ENCODE measurements at places on chromosomes 13 and 19.

DNA sequence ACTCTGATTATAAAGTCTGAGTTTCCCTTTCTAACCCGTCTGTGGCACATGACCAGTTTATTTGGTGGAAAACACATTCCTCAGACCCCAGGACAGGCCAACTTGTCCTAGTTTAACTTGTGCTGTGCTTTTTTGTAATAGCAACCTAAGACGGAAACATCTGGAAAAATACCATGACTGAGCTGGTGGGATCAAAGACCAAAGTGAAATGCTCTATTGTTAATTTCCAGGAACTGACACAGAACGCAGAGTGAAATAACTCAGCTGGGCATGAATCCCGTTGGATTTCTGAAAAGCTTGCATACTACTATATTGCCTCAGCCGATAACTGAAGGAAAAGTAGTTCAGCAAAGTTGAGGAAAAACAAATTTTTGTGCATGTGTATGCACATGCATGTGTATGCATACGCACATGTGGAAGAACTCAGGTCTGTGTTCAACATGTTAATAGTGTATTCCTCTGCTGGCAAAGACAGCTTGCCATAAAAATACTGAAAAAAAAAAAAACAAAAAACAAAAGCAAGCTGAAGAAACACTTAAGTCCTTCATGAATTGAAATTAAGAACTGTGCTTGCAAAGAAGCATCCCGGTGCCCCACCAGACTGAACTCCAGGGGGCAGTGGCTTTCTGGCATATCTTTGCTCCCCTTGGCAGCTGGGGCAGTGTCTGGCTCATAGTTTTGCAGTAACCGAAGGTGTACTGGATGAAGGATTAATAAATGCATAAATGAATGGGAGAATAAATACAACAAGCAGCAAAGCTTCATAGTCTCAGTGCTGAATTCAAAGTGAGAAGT is 187.8 kb downstream of the LHFPL6 start:
- DNase-seq = peak; percentile 37

DNA sequence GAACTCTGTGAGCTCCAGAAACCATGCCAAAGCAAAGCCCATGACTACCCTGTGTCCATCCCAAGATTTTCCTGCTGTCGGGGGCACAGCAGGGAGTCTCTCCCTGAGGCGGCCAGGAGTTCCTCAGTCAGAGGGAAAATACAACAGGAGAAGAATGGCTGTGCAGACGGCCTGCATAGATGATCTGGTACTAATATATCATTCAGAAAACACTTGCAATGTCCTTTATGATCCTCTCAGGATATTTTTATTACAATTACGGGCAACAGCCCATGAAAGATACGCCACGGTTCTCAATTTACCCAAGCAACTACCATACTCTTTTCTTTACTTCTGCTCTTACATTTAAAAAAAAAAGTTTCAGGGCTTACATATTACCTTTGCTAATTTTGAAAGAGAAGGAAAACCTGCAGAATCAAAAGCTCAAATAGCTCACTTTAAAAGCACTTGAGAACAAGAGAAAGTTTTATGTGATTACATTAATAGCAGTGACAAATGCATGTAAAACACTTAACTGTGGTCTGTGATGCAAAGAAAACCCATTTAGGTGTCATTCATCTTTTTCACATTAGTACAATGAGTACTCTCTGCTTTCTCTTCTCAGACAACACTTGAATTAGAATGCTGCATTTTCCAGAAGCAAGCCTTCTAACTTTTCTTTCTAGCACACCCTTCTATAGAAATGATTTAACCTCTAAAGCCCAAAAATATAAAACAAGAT is 460.8 kb downstream of the KLF5 start:
- no peak for DNase-seq

- DNase-seq = no peak
Measured at GRCh38 chr19:42494321-42494720, 34.0 kb downstream of the CEACAM1 start.

GRCh38 chr19:13588957-13589833 is 82.9 kb upstream of the CACNA1A start:
- DNase-seq = peak; percentile 50

GRCh38 chr19:19468424-19469050 is 46.8 kb downstream of the TSSK6 start:
- no peak for DNase-seq

DNA sequence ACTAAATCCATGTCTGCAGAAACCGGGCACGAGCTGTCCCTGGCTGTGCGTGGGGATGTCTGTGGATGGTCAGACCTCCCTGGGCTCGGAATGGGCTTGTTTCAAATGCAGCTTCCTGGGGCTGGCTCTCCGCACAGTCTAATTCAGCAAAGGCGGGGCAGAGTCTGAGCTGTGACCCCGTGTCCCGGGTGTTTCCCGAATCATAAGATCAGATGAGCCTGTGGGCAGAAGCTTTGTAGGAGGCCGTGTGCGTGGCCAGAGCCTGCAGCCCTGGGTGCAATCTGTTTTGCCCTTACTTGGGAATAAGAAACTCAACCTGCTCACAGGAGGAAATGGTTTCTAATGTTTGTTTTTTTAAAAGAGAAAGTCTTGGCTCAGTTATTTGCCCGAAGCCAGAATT is 13.9 kb upstream of the GNA11 start:
- peak; percentile 74 for DNase-seq

GRCh38 chr13:36706755-36707154 is 32.9 kb downstream of the SERTM1 start:
- DNase-seq = peak; percentile 89

DNA sequence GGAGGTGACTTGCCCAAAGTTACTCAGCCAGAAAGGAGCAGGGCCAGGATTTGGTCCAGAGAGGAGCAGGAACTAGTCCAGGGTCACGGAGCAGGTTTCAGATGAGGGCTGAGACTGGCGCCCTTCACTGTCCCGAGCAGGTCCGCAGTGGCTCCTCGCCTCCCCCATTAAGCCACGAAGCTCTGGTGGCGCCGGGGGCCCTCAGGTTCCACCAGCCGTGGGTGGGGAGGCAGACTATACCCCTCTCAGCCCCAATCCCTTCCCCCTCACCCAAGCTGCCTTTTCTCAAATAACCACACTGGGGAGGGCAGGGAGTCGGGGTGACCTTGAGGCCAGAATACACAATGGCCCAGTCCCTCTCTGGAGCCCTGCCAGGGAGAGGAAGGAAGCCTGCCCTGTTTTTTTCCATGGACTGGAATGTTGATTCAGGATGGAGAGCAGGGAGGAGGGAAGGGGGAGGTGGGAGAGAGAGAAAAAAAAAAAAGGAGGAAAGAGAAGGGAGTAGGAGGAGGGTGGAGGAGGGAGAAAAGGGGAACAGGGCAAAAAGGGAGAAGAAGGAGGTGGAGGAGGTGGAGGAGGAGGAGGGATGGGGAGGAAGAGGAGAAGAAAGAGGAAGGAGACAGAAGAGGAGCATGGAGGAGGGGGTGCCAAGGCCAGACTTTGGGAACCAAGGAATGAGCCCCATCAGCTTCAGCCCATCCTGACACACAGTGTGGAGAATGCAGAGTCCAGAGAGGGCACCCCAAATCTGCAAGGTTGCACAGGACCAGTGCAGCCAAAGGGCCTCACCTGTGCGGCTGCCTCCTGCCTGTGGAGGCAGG is 19.7 kb downstream of the CEACAM16 start:
- peak; percentile 86 for DNase-seq

DNA sequence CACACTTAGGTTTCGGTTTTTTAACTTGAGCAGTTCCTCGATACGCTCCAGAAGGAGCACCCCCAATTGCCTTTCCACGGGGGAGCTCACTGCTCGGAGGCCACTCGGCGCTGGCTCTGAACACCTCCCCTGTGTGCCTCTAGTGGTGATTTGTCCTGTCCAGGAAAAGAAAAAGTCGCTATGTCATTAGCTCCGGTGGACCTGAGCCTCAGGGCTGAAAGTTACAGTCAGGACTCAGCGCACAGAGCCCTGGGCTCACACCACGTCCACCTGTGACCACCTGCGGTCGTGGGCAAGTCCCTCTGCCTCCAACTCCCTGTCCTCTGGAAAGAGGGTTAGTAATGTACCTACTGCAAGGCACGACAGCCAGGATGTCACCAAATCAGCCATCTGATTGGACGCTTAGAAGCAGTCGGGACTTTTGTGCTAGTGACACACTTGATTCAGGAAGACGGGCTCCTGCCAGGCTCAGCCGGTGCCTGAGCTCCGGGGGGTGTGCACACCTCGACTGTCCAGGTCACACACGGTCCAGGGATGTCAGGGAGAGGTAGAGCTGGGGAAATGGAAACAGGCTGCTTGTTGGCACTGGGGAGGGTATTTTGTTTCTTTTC is 3.9 kb upstream of the TMPRSS9 start:
- no peak for DNase-seq

- no peak for DNase-seq
Measured at GRCh38 chr13:94053986-94054593, 425.4 kb downstream of the DCT start.

GRCh38 chr13:26011996-26012821 is 39.6 kb downstream of the SHISA2 start:
- DNase-seq = no peak

DNA sequence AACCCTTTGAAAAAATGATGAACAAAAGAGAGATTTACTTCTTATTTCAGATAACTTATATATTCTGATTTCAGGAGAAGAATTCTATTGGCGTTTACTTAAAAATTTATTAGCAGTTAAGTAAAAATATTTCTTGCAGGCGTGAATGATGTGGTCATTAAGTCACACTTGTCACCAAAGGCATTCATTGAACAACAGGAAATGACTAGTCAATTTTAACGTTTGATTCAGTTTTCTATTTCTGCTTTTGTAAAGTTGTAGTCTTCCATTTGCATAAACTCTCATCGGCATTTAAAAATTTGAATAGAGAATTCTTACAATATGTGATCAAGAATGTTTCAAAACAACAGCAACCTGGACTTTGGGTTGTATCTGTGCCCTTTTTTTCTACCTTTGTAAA is 83.4 kb downstream of the GPR12 start:
- no peak for DNase-seq

DNA sequence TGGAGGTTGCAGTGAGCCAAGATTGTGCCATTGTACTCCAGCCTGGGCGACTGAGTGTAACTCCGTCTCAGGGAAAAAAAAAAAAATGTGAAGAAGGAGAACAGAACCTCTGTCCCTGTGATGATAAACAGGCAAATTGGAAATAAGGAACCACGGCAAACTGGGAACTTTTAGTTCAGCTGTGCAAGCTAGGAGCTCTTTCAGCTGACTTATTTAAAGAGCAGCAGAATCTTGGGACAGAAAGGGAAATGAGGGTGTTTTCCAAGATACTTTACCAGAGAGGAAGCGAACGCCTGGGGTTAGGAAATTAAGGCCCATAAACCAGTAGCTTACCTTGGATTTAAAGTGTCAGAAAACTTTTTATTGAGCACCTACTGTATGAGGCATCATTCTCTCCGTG is 3.0 kb upstream of the UPF1 start:
- no peak for DNase-seq

DNA sequence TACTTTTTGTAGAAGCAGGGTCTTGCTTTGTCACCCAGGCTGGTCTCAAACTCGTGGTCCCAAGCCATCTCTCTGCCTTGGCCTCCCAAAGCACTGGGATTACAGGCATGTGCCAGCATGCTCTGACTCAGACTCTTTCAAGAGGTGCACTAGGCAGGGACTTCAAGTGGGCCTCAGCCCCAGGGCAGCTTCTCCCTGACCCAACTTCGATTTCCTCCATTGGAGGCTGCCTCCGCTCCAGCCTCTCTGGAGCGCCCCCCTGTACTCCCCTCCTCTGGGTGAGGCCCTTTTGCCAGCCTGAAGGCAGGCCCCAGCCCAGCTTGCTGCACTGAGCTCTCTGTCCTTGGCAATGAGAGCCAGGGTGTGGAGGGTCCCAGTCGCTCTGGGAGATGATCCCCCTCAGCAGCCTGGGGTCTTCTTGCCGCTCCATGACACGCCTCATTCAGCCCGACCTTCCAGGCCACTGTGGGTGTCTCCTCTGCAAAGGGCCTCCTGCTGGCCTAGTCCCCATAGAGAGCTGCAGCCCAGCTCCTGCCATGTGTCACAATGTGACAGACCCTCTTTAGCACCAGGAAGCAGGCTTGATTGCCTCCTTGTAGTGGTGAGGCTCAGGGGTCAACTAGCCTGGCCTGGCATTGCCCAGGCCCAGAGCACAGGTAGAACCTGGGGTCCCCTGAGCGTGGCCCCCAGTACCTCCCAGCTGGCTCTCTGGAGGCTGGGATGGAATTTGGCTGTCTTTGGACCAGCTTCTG is 16.4 kb downstream of the CARM1 start:
- peak; percentile 18 for DNase-seq

GRCh38 chr13:60355056-60355455 is 42.0 kb upstream of the TDRD3 start:
- no peak for DNase-seq
